NCI-H2081 treated with DMSO at 0.1 percent for 48 hours (cell line): ENCODE measurements at places on chromosomes 6 and 20.

DNA sequence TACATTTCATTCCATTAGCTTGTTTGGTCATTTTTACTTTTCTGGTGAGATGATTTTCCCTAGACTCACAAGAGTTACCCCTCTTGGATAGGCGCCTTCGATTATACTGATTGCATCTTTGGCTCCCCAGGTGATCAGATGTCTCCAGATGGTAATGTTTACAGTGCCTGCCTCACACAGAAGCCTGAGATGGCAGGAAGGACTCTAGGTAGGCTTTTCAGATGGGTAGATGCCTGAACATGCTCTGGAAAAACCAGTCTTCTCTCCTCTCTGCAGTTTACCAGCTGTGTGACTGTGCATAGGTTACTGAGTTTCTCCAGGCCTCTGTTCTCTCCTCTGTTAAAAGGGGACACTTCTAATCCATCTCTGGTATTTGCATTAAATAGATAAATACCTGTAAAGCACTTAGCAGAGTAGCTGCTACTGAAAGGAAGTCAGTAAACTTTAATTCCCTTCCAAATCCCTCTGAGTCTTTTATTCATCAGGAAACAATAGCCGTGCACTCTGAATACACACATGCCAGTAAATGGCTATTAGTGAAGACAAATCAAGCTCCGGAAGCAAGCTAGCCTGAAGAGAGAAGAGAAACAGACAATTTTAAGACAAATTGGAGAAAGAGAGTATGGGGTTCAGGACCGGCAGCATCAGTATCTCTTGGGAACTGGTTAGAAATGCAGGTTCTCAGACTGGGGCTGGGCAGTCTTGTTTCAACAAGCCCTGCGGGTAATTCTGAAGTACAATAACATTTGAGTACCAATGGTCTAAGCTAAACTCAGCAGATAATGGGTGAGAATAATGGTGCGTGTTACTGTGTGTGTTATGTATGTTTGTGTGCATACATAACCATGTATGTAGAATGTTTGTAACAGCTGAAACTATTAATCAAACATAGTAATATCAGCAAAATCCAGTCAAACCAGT, 139.4 kb downstream of the UST start:
- no peak for DNase-seq

GRCh38 chr6:153162646-153163045, 31.6 kb upstream of the RGS17 start:
- no peak for DNase-seq

- DNase-seq, result no peak
Observed at GRCh38 chr20:40276301-40276700, 412.7 kb downstream of the MAFB start.

DNA sequence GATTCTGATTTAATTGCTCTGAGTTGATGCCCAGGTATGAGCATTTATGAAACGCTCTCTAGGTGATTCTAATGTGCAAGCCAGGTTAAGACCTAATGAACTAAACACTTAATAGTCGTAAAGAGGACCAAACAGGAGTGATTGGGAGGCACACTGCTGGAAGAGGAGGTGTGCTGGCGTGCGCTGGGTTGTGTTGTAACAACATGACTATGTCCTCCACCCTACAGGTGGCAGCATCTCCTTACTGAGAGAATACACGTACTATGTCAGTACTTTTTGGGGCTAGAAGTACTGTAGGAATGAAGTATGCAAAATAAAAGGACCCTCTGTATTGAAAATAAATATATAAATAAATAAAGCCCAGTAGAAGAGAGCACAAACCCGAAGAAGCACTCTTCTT, 11.9 kb downstream of the C6orf89 start:
- DNase-seq, result no peak

GRCh38 chr6:23305325-23305943, 736.1 kb downstream of the HDGFL1 start:
- DNase-seq, result no peak

GRCh38 chr20:47027042-47027441, 132.4 kb downstream of the EYA2 start:
- DNase-seq, result no peak
